Stimulated activated CD8-positive, alpha-beta memory T cell treated with anti-CD3 and anti-CD28 coated beads, Interleukin-15, amount 100 ng/mL, for 24 hours (primary cell): ENCODE measurements at places on chromosomes 11 and 22.

DNA sequence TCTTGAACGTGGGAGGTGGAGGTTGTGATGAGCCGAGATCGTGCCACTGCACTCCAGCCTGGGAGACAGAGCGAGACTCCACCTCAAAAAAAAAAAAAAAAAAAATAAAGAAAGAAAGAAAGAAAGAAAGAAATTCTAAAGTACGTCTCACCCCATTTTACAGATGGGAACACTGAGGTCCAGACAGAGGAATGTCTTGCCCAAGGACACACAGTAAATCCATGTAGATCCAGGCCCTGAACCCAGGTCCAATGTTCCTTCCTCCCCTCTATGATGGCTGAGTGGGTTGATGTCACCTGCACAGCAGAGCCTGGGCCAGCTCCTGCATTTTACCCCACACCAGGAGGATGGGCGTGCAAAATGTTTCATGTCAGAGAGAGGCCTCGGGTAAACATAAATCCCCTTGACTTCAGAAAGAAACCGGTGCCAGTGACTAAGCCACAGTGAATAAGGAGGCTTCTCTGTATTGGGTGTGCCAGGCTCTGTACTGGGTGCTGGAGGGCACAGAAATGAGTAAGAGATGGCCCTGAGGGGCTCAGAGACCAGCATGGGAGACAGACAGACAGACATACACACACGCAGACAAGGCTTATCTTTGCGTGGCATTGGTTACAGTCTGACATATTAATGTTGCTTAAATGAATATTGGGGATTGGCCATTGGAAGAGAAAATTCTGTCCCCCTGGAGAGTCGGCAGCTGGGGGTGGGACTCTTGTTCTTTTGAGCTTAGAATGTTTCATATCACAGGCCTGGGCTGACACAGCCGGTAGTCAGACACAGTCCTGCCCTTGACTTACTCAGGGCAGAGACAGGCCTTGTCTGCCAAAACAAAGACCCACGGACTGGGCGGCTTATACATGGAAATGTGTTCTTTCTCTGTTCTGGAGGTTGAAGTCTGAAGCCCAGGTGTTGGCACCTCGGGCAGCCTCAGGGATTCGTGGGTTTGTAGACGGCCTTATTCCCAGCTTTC is 105.4 kb downstream of the MIAT start:
- no peak for DNase-seq

GRCh38 chr22:21759646-21760376 is 24.2 kb upstream of the YPEL1 start:
- no peak for DNase-seq

GRCh38 chr11:14065141-14065540 is 102.6 kb downstream of the SPON1 start:
- no peak for DNase-seq

- no peak for DNase-seq
Measured at GRCh38 chr11:111176603-111177002, 68.9 kb upstream of the POU2AF2 start.

DNA sequence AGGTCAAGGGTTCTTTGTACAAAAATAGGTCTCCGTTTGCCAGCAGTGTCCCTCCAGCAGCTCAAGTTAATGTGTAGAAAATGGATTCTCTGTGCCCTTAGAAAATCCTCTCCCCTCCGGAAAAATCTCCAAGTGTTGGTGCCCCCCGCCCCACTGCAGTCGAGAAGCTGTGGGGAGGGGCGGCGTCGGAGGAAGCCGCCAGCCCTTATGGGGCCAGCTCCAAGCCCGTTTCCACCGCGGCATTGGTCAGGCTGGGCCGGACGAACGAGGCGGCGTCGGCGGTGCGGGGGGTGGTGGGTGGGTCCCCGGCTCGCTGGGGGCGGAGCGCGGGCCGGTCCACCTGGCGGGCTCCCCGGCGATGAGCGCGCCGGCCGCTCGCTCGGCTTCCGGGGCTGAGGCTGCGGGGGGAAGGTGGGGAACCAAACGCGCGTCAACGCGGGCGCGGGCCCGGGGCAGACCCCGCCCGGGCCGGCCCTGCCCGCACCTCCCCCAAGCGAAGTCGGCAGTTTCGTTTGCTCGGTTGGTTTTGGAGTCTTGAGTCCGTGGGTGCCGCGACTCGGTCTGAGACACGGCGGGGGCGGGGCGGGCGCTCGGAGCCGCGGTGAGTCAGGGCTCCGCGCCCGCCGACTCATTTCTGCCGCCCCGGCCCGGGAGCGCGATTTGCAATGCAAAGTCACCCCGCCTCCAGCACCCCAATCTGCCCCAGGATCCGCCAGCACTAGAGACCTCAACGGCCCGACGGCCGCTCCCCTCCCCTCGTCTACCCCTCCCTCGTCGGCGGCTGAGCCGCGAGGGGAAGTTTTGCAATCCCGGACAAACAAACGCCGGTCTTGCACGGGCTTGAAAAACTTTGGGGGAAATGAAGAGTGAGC is 1.4 kb downstream of the ASCL2 start:
- DNase-seq = peak; percentile 38

GRCh38 chr11:8110396-8110795 is 29.4 kb downstream of the TUB start:
- no peak for DNase-seq

DNA sequence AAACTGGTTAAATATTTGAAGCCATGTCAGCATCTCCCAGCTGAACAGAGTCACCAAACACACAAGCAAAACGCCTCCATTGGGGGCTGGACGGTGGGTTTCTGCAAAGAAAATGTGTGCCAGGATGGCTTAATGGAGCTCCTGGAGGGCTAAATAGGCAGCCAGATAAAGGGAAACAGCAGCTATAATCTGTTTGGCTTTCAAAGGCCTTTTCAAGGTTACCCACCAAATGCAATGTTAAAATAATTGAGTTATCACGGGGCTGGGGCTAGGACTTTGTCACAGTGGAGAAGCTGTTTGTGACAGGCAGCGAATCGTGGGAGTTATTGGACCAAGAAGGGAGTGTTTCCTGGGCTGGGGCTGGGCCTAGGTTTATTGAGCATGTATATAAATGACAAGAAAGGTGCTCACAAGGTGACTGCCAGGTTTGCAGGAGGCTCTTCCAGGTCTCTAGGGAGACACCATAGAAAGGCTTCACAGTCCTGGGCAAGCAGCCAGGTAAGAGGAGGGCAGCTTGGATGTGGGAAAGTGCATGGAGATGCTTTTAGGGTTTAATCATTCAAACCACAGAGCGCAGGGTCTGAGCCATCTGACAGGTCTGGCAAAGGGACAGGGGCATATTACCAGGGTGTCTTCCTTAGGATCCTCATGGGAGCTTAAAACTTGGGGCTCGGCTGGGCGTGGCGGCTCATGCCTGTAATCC is 28.3 kb downstream of the GRIK4 start:
- no peak for DNase-seq

- DNase-seq = no peak
Measured at GRCh38 chr11:1553808-1554594, 18.1 kb downstream of the DUSP8 start.

DNA sequence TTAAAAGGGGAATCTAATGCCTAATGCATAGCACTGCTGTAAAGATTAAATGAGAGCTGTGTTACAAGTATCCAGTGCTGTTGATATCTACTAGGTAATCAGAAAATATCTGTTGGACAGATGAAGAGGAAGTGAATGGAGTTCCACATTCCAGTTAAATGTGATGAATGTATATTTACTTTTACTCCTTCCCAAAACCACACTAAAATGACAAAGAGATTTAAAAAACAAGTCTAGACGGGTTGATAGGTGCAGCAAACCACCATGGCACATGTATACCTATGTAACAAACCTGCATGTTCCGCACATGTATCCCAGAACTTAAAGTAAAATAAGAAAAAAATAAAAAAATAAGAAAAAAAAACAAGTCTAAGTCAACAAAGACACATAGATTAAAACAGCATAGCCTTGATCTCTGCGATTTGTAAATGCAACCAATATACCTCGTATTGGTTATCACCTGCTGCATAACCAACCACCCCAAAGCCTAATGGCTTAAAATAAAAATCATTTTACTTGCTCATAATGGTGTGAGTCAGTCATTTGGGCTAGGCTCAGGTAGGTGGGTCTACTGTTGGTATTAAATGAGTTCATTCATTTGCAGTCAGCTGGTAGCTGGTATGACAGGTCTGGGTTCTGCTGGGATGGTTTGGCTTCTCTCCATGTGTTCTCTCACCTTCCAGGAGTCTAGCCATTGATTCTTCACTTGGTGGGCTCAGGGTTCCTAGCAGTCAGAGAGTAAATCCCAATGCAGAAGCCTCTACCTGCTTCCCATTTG is 39.7 kb upstream of the SLC6A5 start:
- no peak for DNase-seq

DNA sequence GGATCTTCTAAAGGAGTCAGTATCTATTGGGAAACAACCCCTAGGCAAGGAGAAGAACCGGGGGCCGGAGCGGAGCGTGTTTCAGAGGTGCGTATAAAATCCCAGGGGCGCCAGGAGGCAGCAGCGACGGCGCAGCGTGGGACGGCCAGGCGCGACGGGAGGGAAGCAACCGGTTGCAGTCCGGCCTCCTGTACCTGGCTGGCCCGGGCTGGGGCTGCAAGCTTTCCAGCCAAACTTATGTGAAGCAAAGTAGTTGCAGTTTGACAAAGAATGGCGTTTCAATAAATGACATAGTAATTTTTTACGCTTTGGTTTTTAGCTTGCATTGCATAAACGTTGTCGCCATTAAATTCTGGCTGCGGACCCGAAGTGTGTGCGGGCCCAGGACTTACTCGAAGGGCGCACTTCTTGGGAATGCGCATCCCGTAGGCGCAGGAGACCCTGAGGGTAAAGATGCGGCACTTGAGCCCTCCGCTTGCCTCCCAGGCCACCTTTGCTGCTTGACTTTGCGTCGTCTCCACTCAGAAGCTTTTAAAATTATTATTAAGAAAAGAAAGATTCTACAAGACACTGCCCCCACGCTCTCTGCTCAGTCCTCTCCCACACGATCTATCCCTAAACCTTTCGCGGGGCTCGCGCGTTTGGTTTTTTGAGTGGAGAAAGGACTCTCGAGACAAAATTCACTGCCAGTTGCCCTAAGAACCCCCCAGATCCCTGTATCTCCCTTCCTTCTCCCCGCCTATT is 1.6 kb upstream of the WT1 start:
- DNase-seq = no peak

DNA sequence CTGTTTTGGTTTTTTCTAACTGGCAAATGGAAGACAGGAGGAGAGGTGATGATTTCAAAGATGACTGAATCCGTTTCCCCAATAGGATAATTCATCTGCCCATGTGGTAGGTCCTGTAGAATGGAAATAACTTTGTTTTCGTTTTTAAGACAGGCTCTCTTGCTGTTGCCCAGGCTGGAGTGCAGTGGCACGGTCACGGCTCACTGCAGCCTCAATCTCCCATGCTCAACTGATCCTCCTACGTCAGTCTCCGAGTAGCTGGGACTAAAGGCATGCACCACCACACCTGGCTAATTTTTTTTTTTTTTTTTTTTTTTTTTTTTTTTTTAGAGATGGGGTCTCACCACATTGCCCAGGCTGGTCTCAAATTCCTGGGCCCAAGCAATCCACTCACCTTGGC is 77.4 kb upstream of the BIRC3 start:
- no peak for DNase-seq

- DNase-seq = no peak
Measured at GRCh38 chr11:88482871-88483301, 145.3 kb upstream of the CTSC start.

DNA sequence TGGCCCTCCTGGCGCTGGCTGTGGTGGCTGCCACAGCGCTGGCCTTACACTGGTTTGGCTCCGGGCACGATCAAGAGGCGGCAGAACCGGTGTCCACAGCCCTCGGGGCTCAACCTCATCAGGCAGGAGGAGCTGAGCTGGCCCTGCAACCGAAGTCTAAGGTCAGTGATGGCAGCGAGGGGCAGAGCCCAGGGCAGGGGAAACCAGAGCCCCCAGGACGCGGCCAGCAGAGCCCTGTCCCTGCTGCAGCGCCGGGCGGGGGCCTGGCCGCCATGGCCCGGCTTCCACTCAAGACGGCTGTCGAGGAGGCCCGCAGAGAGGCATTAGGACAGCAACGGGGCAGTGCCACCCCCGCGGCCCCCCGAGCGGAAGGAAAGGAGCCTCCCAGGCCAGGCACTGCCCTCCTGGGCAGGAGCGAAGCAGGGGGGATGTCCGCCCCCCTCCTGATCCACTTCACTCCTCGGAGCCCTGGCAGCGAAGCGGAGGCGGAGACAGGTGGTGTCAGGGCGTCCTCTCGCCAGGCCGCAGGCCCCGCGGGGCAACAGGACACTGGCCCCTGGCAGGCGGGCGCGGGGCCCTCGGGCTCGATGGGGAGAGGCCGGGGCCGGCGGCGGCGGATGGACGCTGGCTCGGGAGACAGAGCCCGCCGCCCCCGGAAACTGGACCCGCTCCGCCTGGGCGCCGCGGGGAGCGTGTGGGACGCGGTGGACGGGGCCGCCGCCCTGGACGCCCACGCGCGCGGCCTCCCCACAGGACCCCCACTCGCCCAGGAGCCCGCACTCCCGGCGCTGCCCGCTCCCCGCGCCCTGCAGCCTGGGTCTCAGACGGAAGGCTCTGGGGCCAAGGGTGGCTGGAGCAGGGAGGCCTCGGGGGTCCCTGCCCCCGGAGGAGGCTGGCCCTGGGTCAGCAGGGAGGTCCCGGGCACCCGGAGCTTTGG is 895 bp downstream of the KLHDC7B start:
- DNase-seq = no peak

GRCh38 chr11:120998581-120998980 is 25.3 kb upstream of the TBCEL start:
- DNase-seq = no peak

GRCh38 chr11:35838071-35838470 is 105.8 kb upstream of the LDLRAD3 start:
- DNase-seq = no peak

- no peak for DNase-seq
Measured at GRCh38 chr22:38704654-38705234, 1.0 kb upstream of the GTPBP1 start.

DNA sequence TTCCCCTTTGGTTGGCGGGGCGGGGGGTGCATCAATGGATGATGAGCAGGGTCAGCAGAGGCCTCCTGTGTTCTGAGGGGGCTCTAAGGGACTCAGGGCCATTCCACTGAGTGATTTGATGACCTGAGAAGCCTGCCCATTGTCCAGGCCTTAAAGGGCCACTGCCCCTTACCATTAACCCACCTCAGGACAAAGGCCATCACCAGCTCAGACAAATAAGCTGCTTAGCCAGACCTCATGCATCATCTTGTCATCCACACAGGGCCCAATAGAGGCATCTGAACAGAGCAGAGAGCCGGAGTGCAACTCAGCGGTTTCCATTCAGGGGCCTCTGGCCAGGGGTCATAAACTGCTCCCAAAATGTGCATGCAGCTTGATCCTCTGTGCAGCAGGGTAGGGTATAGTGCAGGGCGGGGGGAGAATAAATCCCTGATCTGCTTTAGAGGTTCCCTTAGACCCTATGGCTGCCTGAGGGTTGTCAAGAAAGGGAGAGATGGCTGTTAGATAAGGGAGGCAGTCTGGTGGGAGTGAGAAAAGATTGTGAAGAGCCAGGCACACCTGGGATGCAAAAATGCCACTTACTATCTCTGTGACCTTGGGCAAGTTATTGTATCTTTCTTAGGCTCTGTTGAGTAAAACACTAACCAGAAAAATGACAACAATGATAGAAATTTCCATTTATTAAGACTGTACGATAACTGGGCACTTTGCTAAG is 375.5 kb upstream of the NARS2 start:
- no peak for DNase-seq

- DNase-seq = no peak
Measured at GRCh38 chr11:18144243-18144642, 11.9 kb downstream of the MRGPRX3 start.
